ENCODE measurements at places on chromosomes 6 and 20.

- DNase-seq: no peak
Observed at GRCh38 chr6:122289762-122290539, 109.5 kb upstream of the HSF2 start.

- DNase-seq: no peak
Observed at GRCh38 chr20:46774943-46775560, 65.6 kb downstream of the SLC2A10 start.

DNA sequence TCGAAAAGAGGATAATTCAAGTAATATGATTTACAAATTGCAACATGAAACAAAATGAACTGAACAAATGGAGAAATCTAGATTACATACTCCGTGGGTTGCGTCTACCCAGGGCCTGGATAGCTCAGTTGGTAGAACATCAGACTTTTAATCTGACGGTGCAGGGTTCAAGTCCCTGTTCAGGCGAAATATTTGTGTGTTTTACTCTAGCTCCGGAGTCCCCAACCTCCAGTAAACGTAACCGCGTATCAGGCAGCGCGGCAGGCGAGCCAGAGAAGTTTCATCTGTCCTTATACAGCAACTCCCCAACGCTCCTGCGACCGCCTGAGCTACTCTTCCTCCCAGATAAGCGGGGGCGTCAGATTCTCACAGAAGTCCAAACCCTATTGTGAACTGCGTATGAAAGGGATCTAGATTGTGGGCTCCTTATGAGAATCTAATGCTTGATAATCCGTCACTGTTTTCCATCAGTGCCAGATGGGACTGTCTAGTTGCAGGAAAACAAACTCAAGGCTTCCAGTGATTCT is 176.1 kb downstream of the TRIM27 start:
- no peak for DNase-seq

- DNase-seq: no peak
Observed at GRCh38 chr20:36113036-36113435, 41.5 kb upstream of the EPB41L1 start.

- no peak for DNase-seq
Observed at GRCh38 chr6:115958958-115959357, 101.7 kb downstream of the FRK start.

All from CD4-positive, alpha-beta T cell treated with Interleukin-21 for 1 hour (primary cell).